ENCODE measurements at places on chromosomes 5 and 9. TPM values are rescaled to one million over a fixed set of nuclear protein-coding genes. Genes with fewer than 3 reads are reported as not detected.

- DNase-seq: no peak
Observed at GRCh38 chr9:13718539-13718938, 439.0 kb upstream of the MPDZ start.

DNA sequence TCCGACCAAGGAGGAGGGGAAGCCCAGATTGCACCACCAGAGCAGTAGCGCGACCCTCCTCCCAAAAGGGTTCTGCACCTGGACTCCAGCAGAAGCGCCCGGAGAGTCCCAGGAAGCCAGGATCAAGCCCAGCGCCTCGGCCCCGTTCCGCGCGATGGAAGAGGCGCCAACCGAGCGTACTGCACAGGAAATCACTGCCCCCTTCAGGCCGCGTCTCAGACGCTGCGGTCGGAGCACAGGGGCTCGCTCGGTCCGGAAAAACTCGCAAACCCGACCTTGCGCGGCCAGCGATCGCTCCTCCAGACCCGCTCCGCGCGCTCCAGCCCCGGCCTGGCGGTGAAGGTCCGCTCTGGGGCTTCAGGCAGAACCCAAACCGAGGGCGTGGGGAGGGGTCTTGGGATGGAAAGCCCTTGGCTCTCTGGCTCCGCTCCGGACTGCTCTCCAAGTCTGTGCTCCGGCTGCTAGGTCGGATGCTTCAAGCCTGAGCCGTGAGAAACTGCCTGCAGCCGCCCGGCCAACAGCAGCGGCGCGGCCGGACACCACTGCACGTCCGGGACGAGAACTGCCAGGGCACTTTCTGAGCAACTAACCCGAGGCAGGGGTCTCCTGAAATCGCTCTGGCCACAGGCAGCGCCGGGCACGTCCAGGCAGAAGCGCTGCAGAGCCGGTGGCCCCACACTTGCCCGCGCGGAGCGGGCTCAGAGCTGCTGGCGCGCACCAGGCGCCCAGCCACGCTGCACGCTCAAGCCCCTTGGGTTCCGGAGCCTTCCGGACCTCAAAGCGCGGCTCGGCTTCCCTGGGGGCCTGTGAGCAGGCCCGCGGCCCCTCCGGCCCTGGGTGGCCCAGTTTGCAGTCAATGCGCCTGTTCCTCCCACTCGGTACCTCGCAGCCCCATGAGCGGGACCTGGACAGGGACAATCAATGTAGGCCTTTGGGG is 1.3 kb downstream of the GABBR2 start:
- no peak for DNase-seq

- no peak for DNase-seq
Observed at GRCh38 chr5:36569491-36569890, 36.9 kb upstream of the SLC1A3 start.

DNA sequence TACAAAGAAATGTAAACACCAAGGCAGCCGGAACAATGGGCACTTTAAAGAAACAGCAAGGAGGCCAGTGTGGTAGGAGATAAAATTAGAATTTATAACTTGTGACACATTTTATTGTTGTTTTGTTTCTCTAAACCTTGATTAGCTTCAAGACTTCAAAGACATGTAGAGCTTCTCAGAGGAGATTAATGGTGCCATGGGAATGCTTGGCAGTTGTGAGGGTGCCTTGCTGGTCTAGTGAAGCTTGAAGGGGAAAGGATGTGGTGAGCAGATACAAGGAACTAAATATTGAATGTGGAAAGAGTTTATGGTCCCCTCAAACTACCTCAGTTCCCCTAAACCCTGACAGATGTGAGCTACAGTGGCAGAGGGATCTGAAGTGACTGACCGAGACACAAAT is 322.4 kb upstream of the ADAMTS16 start:
- no peak for DNase-seq

DNA sequence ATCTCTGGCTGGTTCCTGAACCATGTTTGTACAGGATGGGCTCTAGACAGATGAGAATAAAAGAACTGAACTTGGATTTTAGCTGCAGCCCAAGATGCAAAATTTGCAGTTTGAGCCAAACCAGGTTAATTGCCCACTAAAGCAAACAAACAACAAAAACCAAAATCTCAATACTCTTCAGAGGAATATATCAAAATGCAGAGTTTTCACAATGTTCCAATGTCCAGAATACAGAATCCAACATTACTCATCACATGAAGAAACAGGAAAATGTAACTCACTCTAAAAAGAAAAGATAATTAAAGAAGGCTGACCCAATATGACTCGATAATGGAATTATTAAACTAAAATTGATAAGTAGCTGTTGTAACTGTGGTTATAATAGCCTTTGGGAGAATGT is 20.4 kb downstream of the FOXI1 start:
- no peak for DNase-seq

DNA sequence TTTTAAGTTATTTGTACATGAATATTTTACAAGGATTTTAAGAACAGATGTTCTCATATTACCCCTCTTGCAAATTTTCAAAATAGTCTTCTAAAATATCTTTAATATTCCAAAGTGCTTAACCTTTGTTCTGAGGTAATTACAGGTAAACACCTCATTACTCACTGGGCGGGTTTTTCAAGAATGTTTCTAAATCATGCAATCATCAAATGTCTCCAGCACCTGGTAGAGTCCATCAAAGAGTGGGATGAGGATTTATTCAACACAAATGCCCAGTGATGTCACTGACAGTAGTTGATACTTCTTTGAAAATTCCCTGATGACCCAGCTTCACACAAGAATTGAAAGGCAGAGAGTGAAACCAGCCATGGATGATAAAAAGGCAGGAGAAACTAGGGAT is 114.4 kb downstream of the SEC61B start:
- DNase-seq: no peak

GRCh38 chr5:116378007-116378776 is 196.4 kb downstream of the SEMA6A start:
- no peak for DNase-seq

DNA sequence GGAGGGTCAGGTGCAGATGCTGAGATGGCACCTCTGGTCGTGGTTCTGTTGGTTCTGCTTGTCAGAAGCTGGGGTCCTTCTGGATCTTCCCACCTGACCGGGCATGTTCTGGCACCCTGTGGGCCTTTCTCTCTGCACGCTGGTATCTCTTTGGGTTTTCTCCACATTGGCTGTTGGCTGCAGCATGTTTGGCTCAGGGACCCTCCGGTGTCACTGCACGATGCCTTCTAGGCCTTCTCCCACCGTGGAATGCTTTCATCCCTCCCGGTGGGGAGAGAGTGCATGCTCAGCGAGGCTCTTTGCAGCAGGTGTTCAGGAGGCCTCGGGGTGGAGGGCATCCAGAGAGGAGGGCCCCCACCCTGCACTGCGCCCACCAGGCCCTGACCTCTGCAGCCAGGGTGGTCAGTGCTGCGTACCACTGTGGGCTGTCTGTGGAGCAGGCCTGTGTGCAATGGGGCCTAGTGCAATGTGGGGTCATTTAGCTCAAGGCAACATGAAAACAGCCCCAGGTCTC is 119.4 kb downstream of the WNK2 start:
- DNase-seq: no peak

DNA sequence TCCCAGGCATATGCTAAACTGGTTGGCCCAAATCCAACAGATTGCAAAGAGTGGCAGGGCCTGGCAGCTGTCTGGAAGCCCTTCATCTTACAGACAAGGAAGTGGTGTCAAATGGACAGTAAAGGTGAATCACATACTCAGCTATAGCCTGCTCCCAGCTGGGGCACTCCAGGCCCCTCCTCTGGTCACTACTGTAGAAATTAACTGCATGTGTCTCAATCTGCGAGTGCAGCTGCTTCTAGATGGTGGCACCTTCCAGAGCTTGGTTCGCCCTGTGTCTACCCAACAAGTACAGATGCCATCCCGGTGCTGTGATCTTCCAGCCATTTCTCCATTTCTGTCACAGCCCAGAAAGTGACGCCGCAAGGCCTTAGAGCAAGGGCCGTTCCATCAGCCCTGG is 50.2 kb downstream of the OTULIN start:
- no peak for DNase-seq

- DNase-seq: no peak
Observed at GRCh38 chr5:126848253-126848652, 71.3 kb downstream of the LMNB1 start.

The GALNT10 gene
- total RNA-seq: 45.1 TPM

All from epithelial cell of proximal tubule (primary cell).